ENCODE measurements at places on chromosomes 1 and 21.

GRCh38 chr1:204799630-204800029 is 71.0 kb upstream of the NFASC start:
- no peak for DNase-seq

DNA sequence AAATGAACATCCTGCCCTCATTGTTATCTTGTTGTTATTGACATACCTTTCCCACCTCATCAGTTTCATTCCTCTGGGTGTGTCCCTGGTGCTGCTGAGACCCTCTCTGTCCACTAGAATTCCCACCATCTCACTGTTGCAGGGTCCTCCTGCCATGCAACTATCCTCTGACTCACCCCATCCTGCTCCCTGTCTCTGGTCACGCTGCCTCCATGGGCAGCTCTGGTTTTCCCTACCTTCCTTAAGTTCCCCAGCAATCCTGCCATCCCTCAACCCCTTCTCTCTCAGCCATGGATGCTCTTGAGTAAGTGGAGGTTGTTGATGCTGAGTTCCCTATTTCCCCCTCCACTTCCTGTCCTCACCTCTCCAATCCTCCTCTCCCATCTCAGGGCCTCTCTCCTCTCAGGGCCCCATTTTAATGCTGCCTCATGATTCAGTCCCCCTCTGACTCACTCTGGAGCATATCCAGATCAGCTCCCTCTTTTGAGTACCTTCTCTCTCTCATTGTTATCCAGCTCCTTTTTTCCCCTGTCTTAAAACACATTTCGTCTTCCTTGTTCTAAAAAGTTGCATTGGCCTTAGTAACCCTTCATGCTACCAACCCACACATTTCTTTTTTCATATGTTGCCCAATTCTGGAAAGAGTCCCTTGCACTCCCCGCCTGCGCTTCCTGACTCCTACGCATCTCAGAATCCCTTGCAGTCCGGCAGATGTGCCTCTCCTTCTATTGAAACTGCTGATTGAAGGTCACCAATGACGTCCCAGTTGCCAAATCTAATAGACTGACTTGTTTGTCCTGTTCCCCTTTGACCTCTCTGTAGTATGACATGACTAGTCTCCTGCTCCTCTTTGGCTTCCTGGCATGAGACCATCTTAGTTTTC is 92.0 kb downstream of the CNIH3 start:
- DNase-seq: no peak

DNA sequence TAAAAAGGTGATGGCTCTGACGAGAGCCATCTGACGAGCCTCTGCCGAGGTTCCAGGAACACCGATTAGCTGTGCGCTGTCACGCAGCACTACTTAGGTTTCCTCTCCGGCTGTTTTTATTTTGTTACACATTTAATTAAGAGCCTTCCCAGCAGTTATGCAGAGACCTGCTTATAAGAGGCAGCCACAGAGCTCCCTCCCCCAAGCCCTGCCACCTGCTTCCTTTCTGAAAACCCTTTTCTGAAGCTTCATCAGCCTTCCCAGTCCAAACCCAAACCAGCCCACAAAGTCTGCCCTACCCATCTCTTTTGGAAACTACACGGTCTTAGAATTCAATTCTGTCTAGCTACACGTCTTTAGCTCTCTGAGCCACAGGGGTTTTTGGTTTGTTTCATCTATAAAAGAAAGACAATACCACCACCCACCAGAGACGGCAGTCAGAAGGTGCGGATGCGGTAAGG is 49.1 kb downstream of the ERI3 start:
- no peak for DNase-seq

DNA sequence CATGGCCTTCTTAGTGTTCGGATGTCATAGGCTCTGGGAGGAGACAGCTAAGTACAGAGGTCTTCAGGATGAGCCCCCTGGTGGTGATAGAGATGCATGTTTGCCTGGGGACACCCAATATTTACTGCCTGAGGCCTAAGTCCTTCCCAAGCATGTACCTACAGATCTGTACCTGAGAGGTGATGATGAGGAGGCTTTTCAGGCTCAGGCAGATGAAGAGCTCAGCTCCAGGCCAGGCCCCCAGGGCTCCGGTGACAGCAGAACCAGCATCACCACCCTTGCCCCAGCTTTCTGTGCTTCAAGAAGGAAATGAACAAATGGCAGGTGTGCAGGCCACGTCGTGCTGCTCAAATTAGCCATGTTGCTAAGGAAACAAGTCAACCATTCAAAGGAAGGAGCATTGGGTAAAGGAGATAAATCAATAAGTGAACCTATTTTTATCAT is 21.1 kb downstream of the CACNA1E start:
- DNase-seq: no peak

Measured in cortex of kidney (tissue), 1 donor.